ENCODE measurements at places on chromosomes 3 and 15.

DNA sequence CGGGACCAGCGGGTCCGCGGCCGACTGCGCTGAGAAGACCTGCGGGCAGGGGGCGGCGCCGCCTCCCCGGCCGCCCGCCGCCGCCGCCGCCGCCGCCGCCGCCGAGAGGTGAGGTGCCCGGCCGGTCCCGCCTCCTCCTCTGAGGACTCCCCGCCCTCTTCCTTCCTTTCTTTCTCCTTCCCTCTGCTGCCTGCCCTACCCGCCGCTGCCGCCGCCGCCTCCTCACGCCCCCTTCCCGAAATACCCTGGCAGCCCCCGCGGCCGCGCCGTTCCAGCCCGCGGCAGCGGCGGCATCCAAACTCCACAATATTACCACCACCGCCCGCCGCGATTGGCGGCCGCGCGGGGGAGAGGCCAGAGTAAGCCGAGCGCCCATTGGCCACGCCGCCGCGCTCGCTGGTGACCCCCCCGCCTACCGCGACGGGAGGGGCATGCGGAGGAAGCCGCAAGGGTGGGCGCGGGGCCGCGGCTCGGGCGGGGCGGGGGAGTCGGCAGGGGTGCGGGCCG lies 61.8 kb upstream of the ANKRD28 start:
- peak; percentile 47 for DNase-seq

DNA sequence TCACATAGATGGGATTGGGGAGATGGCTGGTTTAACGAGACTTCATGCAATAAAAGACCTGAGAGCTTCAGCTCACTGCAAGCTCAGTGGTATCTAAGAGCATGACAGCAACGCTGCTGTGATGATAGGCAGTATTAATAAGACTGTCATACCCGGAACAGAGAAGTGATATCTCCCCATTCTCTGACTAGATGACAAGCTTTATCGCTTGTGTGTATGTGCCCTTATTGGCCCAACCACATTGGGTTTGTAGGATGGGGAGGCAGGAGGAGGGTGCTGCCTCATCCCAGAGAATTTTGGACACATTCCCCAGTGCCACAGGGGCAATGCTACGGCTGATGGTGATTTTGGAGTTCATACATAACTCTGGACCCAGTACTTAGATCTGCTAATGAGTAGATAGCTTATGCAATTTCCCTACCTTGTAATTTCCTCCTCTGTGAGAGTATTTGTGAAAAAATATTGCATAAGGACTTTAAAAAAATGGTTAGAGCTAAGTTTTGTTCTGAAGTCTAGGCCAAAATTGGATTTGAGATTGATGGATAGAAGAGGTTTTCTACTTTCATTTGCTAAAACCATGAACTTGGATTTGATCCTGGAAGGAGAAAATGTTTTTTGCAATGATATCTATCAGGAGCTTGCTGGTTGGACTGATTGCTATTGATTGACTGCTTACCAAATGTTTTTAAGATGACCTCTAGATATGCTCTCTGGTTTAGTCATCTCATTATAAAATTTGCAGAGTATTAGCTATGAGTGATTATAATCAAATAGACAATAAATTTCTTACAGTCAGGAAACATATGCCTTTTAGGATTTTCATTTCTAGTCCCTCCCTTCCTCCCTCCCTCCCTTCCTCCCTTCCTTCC lies 14.0 kb upstream of the TMEM212 start:
- DNase-seq = no peak

- DNase-seq = no peak
Observed at GRCh38 chr15:95799286-95800200, 531.0 kb upstream of the NR2F2 start.

- no peak for DNase-seq
Observed at GRCh38 chr15:49223536-49224274, 53.7 kb downstream of the GALK2 start.

DNA sequence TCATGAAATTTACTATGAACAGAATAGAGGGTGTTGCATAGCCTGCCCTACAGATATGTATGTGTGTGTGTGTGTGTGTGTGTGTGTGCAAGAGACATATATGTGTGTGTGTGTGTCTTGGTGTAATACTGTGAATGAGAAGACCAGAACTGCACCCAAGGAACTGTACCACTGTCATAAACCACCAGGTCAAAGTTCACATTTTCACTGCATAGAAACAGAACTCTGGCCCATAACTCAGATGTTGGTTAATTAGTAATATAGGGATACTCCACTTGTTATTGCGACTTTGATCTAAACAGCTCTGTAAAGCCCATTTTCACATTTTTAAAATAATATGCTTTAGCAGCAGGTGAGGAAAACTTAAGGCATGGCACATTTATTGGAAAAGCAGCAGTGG lies 111.8 kb downstream of the IGF2BP2 start:
- no peak for DNase-seq

Measured in NCI-H1694 (cell line).